CD8-positive, alpha-beta T cell (primary cell): ENCODE measurements at places on chromosomes 3 and 15. TPM values are rescaled to one million over a fixed set of nuclear protein-coding genes. Genes with fewer than 3 reads are reported as not detected.

Gene RIOX2
- total RNA-seq, result 12.1 TPM

Gene ISG20
- 93.4 TPM for total RNA-seq

Gene CPEB1
- total RNA-seq, result 0.27 TPM

- DNase-seq, result no peak
Measured at GRCh38 chr3:13032206-13032605, 41.0 kb downstream of the IQSEC1 start.

GRCh38 chr3:110413807-110414748 is 657.5 kb upstream of the NECTIN3 start:
- DNase-seq, result no peak

Gene RUVBL1
- 5.1 TPM for total RNA-seq

Gene LSAMP
- not detected for total RNA-seq

DNA sequence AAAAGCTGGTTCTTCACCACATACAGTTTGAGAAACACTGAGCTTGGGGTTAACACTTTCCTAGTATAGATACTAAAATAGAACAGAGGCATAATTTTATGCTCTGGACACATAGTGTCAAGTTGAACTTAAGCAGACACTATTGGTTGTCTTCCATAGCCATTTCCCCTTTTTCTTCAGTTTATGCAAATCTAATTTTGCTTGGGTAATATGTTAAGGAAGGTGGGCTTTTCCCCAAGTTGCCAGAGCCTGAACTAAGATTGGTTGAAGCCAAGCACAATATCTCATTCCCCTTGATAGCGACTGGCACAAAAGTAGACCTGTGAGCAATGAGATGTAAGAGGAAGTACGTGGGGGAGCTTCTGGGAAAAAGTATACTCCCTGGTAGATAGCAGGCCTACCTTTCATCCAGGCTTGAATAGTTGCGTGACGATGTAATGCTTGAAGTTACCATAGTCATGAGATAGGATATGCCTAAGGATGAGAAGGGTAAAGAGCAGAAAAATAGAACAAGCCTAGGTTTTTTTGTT is 4.5 kb upstream of the POPDC2 start:
- no peak for DNase-seq

DNA sequence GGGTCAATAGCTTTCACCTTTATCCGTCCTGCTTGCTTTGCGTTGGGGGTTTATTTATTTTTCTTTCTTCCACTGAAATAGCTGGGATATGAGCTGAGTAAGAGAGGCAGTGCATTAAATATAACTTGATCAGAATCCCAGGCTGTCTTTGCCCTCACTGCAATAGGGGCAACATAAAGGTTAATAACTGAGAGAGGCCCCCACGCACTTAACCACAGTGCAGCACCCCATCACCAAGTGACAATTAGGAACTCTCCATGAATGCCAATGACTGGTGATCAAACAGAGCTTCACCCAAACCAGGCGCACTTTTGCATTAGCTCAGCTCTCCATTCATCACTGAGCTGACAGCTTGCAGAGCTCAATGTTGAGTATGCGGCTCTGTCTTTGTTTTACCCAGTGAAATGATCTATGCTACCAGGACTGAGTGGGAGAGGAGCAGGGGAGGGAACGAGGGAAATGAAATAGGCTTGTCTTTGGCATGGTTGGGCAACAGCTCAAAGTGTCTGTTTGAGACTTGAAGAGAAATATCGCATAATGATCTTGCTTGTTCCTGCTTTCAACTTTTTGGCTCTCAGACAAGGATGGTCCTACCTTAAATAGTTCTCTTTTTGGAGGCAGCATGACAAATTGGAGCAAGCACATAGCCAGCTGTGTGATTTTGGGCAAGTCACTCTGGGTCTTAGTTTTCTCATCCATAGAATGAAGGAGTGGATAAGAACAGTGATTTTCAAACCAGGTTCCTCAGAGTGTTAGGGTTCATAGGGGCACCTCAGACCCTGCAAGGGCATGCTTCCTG is 14.5 kb upstream of the GLCE start:
- no peak for DNase-seq

Gene RFC4
- total RNA-seq, result 12.7 TPM

- no peak for DNase-seq
Measured at GRCh38 chr15:66290518-66290917, 2.9 kb upstream of the DIS3L start.

- no peak for DNase-seq
Measured at GRCh38 chr3:169676925-169677537, 13.5 kb upstream of the MECOM start.

- DNase-seq, result no peak
Measured at GRCh38 chr15:69660658-69661405, 208.2 kb downstream of the RPLP1 start.

Gene STARD9
- 9.0 TPM for total RNA-seq

Gene KCNMB3
- total RNA-seq, result 0.36 TPM

Gene BCHE
- total RNA-seq, result not detected

GRCh38 chr3:166461626-166462025 is 624.4 kb upstream of the BCHE start:
- DNase-seq, result no peak

Gene MAP6D1
- total RNA-seq, result 1.5 TPM

DNA sequence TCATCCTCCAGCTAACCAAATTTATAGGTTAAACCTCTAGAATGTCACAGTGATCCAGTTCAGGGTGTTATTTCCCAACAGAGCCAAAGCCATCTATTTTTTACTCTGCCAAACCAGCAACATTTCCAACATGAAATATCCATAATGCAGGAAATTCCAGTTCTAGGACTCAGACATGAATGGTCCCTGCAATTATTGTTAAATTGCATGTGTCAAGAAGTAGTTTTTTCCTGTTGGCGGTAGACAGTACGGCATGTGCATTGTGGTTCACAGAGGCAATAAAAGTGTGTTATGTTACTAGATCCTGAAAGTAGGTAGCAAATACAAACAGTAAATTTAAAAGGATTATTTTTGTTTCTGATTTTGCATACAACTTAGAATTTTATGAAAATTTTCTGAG is 215.7 kb upstream of the THBS1 start:
- no peak for DNase-seq

DNA sequence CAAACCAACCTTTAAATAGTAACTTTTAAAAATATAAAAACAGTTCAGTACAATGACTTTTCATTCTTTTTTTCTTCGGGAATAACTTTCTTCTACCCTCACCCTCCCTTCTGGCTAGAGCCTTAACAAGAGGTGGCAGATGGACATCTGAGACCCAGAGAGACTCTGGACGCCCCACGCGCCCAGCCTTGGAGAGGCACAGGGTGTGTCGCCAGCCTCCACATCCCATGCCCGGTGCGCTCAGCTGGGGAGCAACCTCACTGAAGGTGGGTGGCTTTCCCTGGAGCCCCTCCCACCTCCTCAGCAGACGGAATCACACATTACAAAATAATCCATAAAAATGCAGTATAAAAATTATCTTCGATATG is 49.5 kb downstream of the TLE3 start:
- DNase-seq, result no peak

GRCh38 chr3:13972679-13973379 is 93.0 kb upstream of the WNT7A start:
- no peak for DNase-seq

- no peak for DNase-seq
Measured at GRCh38 chr15:25829073-25829472, 34.1 kb downstream of the ATP10A start.

GRCh38 chr15:87623832-87624231 is 632.7 kb downstream of the NTRK3 start:
- DNase-seq, result no peak

Gene NR2E3
- total RNA-seq, result not detected

Gene GOLGA6A
- not detected for total RNA-seq

Gene SLC12A1
- not detected for total RNA-seq

GRCh38 chr3:65776494-65776893 is 262.2 kb downstream of the MAGI1 start:
- no peak for DNase-seq

- DNase-seq, result no peak
Measured at GRCh38 chr3:72445827-72446217, 402.4 kb downstream of the SHQ1 start.

Gene CD86
- not detected for total RNA-seq

DNA sequence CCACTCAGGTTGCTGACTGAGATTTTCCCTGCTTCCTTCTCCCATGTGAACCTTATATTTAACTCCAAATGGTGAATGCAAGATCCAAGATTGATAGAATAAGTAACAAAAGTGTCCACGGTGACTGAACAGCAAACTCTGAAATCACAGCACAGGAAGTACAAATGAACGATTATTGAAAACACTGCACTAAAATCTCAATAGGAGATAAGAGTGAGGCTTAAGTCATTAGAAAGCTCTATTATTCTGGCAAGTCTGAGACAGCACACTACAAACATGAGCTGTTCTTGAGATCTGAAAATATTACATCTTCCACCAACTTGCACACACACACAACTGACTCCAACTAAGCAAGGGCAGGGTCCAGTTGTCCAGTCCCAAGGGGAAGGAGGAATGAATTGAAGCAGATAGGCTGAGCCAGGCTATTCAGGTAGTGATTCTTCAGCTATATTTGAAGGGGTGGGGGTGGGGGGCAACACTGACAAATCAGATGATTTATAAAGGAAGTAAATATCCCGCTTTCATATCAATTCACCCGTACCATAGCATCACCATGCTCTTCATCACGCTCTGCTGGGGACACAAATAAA is 2.9 kb downstream of the ZNF385D start:
- DNase-seq, result no peak

Gene PLCL2
- 35.8 TPM for total RNA-seq

DNA sequence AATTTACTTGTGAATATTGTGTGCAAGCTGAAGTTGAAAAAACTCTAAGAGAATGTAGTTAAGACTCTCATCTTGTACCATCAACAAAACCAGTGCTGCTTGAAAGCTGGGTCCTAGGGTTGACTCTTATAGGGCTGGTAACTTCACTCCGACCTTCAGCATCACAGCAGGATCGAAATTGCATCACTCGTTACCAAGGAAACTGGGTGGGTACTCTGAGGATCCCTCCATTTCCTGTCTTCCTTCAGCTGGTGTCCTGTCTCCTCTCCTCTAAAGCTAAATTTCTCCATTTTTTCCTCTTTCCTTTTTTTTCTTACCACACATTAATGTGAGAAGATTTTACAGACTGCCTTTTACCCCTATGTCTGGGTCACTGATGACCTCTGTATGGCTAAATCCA is 3.0 kb upstream of the APH1B start:
- DNase-seq, result no peak

Gene NECTIN3
- total RNA-seq, result 9.2 TPM

Gene GOLGA8S
- not detected for total RNA-seq

DNA sequence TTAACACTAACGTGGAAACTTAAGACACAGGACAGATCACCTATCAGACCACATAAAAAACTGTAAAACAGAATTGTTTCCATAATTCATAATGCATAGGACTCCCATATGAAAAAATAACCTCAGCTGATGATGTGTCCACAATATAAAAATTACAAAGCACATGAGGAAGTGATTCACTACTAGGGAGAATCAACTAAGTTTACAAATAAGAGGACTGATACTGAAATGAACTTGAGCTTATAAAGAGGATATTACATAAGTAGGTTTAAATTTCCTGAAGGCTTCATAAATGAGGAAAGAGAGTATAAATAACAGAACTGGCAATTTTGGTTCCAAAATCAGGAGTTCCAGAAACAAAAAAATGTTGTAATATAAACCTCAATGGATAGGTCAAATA is 111.9 kb downstream of the SAMMSON start:
- DNase-seq, result no peak

GRCh38 chr3:197889204-197889930 is 60.6 kb upstream of the RPL35A start:
- no peak for DNase-seq

Gene FXR1
- total RNA-seq, result 206 TPM

GRCh38 chr15:92460023-92460422 is 66.3 kb downstream of the ST8SIA2 start:
- no peak for DNase-seq

Gene NDN
- not detected for total RNA-seq

DNA sequence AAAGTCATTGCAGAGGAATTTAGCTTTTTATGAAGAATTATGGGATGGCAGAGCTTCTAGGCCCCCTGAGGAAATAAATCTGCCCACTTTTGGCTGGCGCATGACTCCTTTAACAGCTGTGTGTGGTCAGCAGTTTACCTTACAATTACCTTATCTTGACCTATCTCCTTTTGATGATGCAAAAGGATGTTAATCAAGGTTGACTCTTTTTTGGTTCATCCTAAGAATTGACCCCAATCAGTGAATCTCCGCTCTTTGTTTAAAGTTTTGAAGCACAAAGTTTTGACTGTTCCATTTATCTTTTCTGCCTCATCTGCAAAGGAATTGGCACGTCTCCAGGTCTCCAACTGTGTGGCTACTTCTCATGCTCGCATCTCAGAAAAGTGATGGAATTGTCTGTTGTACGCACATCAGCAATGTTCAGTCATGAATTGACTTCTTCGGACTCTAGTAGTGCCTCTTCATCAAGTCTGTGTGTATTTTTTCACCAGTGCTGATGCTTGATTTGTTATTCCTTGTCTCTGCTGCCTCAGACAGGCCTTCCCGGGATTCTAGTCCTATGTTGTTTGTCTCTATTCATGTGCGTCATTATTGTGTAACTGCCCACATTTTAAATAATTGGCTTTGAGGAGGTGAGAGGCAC is 196.2 kb upstream of the CFAP20DC start:
- DNase-seq, result no peak

GRCh38 chr3:112115161-112115739 is 17.8 kb downstream of the GCSAM start:
- DNase-seq, result no peak

Gene GATM
- 0.44 TPM for total RNA-seq

- DNase-seq, result no peak
Measured at GRCh38 chr3:125641891-125642290, 46.6 kb upstream of the OSBPL11 start.

DNA sequence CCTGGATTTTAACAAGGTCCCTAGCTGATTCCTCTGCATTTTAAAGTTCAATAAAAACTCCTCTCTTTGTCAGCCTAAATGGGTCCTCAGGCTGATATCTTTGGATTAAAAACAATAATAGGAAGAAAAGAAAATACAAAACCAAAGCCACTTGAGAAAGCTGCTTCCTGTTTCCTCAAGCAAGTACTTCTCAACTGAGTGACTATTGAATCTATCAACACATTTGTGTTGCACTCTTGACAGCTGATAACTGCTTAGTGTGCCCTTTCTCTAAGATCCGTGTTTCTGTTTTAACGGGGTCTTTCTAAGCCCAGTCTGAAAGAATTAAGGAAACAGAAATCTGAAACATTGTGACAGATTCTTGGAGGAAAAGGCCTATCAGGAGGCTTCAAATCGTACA is 410.7 kb downstream of the GRM7 start:
- DNase-seq, result no peak

Gene TNFAIP8L3
- total RNA-seq, result not detected

Gene ATP13A5
- not detected for total RNA-seq

Gene AP3B2
- 0.90 TPM for total RNA-seq

Gene EBLN2
- total RNA-seq, result 11.0 TPM
